Amniotic stem cell (primary cell): ENCODE measurements at places on chromosomes 5 and 9.

GRCh38 chr5:155278532-155278931 is 265.0 kb downstream of the KIF4B start:
- DNase-seq, result no peak

- peak; percentile 19 for DNase-seq
Measured at GRCh38 chr5:104513121-104513602, 950.6 kb upstream of the NUDT12 start.

- DNase-seq, result no peak
Measured at GRCh38 chr5:178590924-178591423, 781 bp upstream of the COL23A1 start.

- no peak for DNase-seq
Measured at GRCh38 chr5:154575546-154576428, 97.8 kb upstream of the HAND1 start.

DNA sequence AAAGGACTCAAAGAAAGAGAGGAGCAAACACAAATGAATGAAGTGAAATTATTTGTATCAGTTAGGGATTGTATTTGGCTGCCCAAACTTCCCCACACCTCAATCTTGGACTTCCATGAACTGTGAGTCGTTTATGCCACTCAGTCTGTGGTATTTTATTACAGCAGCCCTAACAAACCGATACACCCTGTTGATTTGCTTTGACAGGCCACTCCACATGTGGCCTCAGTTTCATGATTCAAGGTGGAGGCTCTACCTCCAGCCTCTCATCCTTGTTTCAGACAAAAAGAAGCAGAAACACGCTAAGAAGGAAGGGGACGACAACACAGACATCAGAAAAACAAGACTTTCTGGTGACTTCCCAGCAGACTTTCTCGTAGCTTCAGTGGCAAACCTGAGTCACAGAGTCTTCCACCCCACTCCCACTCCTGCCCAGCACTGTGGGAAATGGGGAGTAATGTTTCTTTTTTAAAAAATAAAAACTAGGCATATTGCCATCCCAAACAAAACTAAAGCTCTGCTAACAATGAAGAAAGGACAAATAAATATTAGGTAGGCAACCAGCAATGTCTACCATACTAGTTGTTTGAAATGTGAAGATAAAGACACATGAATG is 52.2 kb upstream of the ABCA1 start:
- no peak for DNase-seq

GRCh38 chr5:151315998-151316597 is 12.5 kb upstream of the SLC36A3 start:
- peak; percentile 9 for DNase-seq

- DNase-seq, result no peak
Measured at GRCh38 chr9:124214116-124214515, 43.6 kb upstream of the NEK6 start.

DNA sequence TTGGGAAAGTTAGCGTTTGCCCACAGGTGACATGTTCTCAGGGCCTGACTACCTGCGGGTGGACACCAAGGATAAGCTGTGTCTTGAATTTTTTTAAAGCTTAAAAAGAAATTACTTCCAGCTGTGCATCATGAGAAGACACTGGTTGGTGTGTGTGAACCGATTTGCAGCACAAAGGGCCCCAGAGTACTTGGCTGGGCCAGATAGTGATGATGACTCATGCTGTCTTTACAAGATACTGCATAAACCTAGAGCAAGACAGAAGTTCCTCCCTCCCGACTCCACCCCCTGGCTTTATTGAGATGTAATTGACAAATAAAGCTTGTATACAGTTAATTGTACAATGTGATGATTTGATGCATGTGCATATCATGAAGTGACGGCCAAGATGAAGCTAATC is 212.8 kb downstream of the NXNL2 start:
- DNase-seq, result peak; percentile 78

GRCh38 chr5:75341934-75342333 is 4.9 kb downstream of the HMGCR start:
- no peak for DNase-seq

DNA sequence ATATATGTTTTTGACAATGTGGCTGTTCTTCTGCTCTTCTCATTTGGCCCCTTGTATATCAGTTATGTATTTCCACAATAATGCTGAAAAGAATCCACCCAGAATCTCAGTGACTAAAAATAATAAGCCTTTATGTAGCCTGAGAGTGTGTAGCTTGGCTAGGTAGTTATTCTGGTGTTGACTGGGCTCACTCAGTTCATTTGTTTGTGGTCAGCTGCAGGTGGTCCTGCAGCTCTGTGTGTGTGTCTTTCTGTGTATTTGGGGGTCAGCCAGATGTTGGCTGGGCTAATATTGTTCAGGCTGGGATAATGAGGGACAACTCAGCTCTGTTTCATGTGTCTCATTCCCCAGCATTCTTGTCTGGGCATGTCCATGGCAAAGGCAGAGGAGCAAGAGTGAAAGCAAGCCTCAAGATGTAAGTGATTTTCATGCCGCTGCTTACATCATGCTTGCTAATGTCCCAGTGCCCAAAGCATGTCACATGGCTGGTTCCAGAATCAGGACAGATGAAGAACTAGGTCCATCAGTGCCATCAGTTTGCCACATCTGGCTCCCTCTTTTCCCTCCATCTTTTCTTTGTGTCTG is 162.8 kb downstream of the KCTD16 start:
- no peak for DNase-seq

GRCh38 chr5:172886974-172887501 is 53.0 kb downstream of the ERGIC1 start:
- DNase-seq, result no peak

DNA sequence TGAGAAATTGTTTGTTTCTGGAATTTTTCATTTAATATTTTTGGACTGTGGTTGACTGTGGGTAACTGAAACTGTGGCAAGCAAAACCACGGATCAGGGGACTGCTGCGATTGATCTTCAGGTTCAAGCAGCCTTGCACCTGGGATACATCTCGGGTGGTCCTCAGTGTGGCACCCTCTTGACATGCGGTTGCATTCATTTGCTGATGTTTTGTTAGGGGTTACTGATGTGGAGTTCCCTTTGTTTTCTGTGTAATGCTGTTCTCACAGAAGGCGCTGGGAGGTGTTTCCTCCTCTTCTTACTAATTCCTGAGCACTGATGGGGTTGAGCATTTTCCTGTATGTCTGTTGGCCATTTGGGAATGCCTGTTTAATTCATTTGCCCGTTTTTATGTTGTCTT is 60.4 kb downstream of the EHMT1 start:
- DNase-seq, result no peak

- no peak for DNase-seq
Measured at GRCh38 chr5:67149057-67149950, 47.3 kb downstream of the CD180 start.

DNA sequence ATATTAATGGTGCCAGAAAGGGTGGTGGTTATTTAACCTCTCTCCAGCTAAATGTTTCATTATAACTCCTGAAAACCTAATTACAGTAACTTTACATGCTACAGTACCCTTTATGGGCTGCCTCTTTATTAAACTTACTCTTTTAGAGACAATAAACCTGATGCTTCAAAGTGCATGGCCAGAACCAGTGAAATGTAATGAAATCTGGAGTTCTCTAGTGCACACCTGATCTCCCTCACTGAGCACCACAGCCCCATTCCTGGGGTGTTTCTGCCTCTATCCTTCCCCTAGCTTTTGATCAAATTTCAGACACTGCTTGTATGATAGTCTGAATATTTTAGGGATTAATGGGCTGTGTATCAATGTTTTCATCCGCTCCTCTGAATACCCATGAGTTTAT is 306.5 kb upstream of the WWC1 start:
- DNase-seq, result no peak

GRCh38 chr5:76737846-76738245 is 21.9 kb downstream of the F2R start:
- DNase-seq, result no peak

- no peak for DNase-seq
Measured at GRCh38 chr9:7436754-7437153, 362.8 kb downstream of the DMAC1 start.

GRCh38 chr9:38263532-38263931 is 129.0 kb upstream of the ALDH1B1 start:
- DNase-seq, result peak; percentile 5

DNA sequence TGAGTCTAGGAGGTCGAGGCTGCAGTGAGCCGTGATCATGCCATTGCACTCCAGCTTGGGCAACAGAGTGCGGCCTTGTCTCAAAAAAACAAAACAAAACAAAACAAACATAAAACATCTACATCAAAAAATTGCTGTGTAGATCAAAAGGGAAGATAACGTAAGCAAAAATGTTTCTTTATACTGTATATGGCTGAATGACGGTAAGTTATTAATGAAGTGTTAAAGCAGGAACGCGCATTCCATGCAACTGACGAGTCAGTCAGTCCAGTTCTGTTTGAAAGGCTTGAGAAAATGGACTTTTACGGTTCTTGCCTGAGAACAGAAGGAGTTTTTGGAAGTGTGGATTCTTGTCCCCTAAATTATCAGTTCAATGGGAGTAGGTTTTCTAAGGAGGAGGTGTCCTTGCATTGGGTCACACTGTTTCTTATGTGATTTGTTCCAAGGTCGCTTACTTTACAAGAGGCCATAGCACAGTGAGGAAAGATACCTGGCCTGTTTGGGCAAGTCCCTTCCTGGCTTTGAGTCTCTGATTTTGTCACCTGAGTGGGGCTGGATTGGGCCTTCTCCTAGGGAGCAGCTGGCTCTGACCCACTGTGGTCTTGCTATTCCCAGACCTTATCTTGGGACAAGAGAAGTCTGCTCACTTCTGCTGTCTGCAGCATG is 6.6 kb upstream of the PTGS1 start:
- DNase-seq, result no peak

- no peak for DNase-seq
Measured at GRCh38 chr5:32814620-32815019, 103.5 kb downstream of the NPR3 start.

- DNase-seq, result peak; percentile 82
Measured at GRCh38 chr9:613771-614347, 227.6 kb upstream of the DMRT1 start.

- DNase-seq, result no peak
Measured at GRCh38 chr9:87138128-87139040, 191.1 kb upstream of the GAS1 start.

- DNase-seq, result no peak
Measured at GRCh38 chr9:126335837-126336735, 9.5 kb downstream of the MVB12B start.

GRCh38 chr5:43370352-43370751 is 41.8 kb downstream of the CCL28 start:
- DNase-seq, result no peak

- DNase-seq, result no peak
Measured at GRCh38 chr9:100063185-100063584, 35.6 kb downstream of the ERP44 start.

GRCh38 chr5:124738681-124739633 is 7.5 kb downstream of the ZNF608 start:
- no peak for DNase-seq

- DNase-seq, result no peak
Measured at GRCh38 chr5:150124111-150124557, 31.5 kb downstream of the PDGFRB start.

- DNase-seq, result no peak
Measured at GRCh38 chr9:89929673-89930480, 325.1 kb downstream of the GADD45G start.

DNA sequence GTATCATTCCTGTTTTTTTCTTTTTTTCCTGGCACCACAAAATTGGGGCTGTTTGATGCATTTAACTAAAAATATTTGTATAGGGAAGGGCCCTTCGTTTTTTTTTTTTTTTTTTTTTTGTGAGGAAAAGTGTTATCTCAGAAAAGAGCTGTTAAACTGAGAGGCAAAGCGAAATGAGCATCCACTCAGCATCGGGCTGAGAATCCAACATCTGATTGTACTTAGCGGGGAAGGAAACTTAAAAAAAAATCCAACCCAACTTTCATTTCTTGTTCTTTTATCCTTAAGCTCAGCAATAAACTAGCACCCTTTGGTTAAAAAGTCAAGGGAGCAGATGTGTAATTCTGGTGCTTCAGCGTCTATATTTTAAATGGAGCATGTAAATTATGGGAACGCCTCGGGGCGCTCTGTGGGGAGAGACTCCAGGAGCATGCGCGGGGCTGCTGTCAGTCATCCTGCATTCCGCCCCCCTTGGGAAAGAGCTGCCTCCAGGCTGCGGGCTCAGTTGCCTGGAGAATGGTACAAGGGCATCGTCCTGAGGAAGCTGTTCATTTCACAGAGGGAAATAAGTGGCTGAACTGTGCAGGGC is 33.3 kb downstream of the DMRT2 start:
- DNase-seq, result no peak

- DNase-seq, result no peak
Measured at GRCh38 chr9:74838351-74838750, 49.4 kb downstream of the TRPM6 start.

DNA sequence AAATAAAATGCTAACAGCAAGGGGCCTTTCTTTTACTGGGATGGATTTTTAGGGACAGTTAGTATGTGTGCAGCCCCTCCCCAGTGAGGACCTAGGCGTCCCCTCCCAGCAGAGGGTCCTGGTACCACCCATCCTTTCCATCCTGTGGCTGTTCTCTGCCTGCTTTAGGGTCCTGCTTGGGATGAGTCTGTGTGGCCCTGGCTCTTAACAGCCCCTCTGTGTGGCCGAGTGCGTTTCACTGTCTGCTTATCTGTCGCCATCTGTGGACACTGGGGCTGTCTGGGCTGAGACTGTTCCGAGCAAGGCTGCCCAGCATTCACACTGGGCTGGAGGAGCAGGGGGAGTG is 17.0 kb downstream of the WNK2 start:
- DNase-seq, result no peak
